ENCODE measurements at places on chromosomes 3 and 15.

DNA sequence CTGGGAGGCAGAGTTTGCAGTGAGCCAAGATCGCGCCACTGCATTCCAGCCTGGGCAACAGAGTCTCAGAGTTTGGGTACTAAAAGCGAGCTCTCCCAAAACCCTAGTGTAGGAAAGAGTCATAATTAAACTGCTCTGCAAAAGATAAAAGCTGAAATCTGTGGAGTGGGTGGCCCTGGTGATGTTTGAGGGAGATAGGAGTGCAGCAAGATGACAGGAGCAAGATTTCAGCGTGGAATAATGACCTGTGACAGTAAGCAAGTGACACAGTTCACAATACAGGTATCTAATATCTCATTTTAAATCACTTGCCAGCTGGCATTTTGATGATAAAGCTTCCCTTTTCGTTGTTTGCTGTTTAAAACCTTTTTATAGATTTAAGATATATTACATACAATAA, 79.3 kb downstream of the MDFIC2 start:
- no peak for DNase-seq

DNA sequence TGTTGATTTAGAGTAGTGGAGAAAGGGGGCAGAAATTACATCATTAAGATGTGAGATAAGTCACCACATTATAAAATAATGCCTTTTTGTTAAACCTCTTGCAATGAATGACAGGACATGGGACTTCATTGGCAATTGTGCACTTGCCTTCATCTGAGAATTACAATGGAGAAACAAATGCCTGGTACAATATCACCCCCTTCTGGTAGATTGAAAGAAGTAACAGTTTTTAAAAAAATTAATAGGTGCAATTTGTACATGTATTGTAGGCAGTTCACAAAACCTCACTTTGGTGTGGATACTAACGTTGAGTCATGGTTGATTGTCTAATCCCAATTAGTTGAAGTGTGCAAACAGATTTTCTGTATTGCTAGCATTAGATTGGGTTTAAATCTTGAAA, 4.6 kb upstream of the P2RY14 start:
- peak; percentile 55 for DNase-seq

DNA sequence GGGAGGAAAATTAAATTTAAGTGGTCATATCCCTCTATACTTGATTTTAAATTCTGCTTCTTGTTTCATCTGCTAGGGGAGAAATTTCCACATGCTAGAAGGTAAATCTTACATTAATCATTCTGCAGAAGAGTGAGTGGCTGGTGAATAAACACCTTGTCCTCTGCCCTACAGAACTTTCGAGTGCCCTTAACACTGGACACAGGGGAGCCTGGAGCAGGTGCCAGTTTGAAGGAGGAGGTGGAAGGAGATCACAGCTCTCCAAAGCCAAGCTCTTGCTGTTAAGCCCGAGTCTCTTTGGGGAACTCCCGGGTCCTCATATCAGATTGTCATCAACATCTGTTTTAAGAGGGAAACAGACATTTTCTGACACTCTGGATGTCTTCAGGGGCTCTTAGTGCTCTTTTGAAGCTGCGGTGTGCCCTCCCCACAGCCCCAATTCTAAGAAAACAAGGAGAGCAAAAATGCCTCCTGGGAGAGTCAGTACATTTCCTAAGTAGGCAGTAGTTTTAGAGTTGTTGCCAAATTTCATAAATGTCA, 31.3 kb downstream of the LAMP3 start:
- no peak for DNase-seq

DNA sequence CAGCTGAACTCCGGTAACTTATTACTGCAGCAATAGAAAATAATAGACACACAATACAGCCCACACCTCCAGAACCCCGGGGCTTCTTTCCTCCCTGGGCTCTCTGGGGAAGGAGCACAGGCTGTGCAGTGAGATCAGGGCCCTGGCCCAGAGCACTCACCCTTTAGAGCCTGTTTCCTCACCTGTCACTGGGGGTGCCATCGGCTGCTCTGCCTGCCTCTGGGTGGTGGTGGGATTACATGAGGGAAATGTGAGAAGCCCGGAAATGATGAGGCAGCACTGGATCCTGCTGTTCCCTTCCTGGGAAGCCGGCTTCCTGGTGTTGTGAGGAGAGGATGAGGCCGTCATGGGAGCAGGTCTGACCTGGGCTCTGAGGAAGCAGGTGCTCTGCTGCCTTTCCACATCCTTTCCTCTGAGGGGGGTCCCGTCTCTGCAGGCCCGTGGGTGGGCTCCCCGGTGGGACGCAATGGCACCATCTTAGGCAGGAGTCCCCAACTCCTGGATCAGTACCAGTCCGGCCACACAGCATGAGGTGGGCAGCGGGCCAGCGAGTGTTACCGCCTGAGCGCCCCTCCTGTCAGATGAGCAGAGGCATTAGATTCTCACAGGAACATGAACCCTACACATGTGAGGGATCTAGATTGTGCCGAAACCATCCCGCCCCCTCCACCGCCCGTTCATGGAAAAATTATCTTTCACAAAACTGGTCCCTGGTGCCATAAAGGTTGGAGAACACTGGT, 220.9 kb upstream of the CTDSPL start:
- DNase-seq = no peak

DNA sequence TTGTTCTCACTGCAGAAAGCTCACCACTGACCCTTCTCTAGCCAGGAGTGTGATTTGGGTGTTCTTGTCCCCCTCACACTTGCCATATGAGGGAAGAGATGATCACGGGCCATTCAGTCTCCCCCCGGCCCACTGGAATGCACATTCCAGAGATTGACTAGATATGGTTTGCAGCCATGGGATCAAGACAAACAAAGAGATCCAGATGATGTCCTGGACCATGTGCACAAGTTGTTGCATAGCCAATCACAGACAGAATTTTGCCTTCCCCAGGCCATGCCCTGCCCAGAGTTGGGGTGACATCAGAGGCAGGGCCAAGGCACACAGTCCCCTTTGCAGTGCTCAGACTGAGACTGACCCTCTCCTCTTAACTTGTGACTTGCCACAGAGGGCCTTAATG, 14.8 kb downstream of the MUC13 start:
- no peak for DNase-seq

Data from RPMI8226 (cell line).